ENCODE measurements at places on chromosomes 3 and 15.

DNA sequence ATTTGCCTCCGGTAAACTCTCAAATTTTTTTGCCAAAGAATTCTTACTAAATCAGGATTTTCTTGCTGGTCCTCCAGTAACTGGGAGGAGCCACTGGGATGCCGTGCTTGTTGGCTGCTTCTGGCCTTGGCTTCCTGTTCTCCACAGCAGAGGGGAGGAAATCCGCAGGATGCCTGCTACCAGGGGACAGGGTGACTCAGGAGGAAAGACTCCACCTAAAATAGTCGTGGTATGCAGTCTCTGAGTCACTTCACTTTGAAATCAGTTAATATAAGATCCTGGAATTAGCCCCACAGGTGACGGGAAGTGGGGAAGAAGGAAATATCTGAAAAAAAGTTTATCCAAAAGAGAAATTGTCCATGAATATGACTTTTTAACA lies 6.5 kb upstream of the TM4SF18 start:
- peak; percentile 76 for DNase-seq

DNA sequence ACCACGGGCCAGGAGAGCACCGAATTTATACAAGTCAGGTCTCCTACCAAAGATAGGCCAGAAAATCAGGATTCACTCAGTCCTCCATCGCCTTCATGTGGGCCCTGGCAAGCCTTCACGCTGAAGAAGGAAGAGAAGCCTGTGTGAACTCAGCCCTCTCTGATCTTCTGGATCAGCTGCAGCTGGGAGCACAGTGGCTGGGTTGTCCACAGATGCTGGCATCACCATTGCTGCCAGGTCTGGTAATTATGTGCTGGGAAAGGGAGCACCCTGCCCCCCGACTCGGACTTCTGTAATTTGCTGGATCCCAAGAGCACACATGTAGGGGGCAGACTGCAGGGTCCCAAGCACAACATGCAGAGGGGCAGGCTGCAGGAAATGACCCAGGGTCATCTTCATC lies 12.4 kb upstream of the PDE8A start:
- DNase-seq: no peak

- no peak for DNase-seq
These were observed 25.9 kb downstream of the ADCY5 start for GRCh38 chr3:123423031-123423430.

DNA sequence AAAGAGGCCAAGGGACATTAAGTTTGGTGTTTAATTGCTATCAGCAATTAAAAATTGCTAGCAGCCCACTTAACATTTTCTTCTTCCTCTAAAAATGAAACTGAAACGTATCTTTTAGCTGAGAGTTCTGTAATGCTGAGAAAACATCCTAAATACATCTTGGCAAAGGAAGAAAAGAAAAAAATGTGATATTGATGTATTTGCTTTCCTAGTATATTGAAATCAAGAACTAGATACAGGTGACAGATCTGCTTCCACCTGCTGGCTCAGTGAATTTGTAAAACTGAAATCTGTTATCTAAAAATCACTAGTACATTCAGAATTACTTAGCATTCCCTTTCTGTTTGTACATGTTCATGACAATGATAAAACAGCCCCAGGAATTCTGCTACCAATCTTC lies 283.2 kb downstream of the ZBTB20 start:
- no peak for DNase-seq

DNA sequence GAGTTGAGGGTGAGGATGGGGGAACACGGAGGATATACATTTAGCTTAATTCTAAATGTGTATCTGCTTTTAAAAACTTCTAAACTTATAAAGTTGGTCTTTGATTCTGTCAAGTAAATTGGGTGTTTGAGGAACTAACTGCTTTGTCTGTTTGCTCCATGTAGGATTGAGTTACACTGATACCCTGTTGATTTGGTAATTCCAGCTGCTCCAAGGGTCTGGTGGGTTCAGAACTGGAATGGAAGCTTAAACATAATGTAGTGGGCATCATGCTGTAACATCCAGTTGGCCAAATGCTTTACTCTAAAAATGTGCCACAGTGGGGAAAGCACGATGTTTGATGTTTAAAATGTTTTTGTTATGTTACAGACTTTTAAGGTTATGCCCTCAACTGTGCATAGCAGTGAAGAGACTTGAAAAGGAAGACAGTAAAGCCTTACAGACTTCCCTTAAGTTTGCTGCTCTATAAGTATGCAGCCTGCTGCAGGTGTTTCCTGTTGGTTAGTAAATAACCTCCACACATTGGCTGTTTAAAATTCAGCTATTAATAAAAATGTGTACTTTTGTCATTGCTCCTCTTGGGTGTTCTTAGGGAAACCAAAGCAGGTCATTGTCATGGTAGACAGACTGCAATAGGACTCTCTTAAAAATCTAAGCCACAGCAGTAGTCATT lies 5.9 kb upstream of the EDEM1 start:
- DNase-seq: no peak

GRCh38 chr15:70479056-70479455 lies 284.3 kb downstream of the UACA start:
- DNase-seq: no peak

Measured in AG04449 (cell line).